ENCODE measurements at places on chromosomes 13 and 19.

- no peak for DNase-seq
These were observed 20.6 kb downstream of the PCDH8 start for GRCh38 chr13:52827839-52828238.

DNA sequence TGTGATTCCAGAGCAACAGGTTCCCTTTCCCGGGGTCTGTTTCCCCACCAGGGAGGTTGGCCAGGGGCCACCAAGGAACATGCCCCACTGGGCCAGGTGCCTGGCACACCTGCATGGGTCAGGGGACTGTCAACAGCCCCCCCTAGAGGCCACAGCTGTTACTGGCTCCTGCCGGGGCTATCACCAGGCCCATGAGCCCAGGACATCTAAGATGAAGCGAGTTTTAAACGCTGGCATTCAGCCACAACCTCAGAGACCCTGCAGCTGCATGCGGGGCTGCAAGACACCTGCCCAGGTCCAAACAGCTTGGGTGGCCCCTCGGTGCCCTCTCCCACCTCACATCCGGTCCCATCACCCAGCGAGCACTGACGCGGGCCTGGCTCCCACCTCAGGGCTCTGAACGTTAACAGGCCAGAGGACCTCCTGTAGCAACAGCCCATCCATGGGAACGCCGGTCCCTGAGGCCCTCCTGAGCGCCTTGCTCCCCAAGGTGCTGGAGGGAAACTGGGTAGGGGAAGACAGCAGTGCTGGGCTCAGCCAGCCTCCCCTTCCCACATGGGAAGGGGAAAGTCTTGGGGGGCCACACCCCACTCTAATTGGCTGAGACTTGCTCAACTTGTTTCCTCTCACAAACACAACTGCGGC lies 12.0 kb downstream of the KHSRP start:
- peak; percentile 84 for DNase-seq

DNA sequence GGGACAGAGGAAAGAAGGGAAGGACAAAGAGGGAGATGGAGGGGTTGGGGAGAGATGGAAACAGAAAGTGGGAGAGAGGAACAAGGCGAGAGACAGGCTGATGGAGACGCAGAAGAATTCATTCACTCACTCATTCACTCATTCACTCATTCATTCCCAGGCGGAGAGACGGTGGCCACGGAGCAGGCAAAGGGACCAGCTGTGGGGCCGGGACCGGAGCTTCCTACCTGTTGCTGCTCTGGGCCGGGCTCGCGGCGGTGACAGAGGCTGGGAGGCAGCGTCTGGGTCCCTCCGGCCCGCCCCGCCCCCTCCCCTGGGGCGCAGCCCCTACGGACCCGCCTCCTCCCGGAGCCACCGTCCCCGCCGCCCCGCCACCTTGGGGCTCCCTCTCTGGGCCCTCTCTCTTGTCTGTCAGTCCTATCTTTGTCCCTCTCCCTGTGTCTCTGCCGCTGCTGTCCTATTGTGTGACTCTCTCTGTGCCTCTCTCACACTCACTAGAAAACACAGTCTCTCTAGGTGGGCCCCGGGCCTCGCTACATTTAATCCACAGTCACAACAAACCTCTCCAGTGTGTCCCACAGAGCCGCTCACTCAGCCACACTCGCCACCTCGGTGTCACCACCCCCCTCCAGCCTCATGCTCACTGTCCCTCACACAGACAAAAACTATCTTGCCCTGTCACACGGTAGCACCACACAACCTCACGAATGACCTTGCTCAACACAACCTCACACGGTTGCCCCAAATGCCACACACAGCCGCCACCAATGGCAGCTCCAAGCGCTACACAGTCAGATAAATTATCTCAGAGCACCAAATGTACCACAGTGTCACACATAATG lies at the start of gene GNG8:
GNG8 (minus strand) TSS at position 283 of the 842 bp plus-strand sequence. CDS start 1,520 bp downstream, outside the sequence.
- DNase-seq: no peak

- no peak for DNase-seq
These were observed 2.1 kb upstream of the TDRD12 start for GRCh38 chr19:32717496-32717895.

DNA sequence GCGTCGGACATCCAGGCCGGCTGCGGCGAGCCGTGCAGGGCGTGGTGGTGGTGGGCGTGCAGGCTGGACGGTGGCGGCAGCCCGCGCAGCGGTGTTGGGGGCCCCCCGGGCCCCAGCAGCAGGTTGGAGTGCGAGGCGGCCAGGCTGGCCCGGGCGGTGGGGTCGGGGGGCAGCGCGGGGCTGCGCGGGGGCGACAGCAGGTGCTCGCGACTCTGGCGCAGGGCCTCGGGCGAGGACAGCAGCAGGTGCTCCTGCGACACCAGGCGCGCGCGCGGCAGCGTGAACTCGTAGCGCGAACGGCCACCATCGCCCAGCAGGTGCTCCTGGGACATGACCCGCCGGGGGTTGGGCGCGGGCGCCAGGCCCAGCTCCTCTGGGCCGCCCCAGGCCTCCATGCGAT lies 9.8 kb downstream of the SHISA7 start:
- no peak for DNase-seq

GRCh38 chr19:29548483-29549085 lies 22.8 kb downstream of the VSTM2B start:
- DNase-seq: no peak

- no peak for DNase-seq
These were observed 5.4 kb upstream of the CHST8 start for GRCh38 chr19:33616346-33616745.

Data from activated CD8-positive, alpha-beta memory T cell treated with anti-CD3 and anti-CD28 coated beads, Interleukin-2, amount 50 U/mL, for 48 hours (primary cell).